ENCODE measurements at places on chromosomes 3 and 15.

GRCh38 chr3:191198932-191199331 is at the start of gene OSTN:
TSS of gene OSTN (plus strand) at chr3:191199241. CDS start at chr3:191212533, 13,292 bp downstream.
- H3K4me1 ChIP-seq = no peaks in the 10 kb centered on the region
- no peak within 1 kb of the TSS for H3K4me3 ChIP-seq
- no peaks in the 10 kb centered on the region for H3K27me3 ChIP-seq
- no peak for DNase-seq

DNA sequence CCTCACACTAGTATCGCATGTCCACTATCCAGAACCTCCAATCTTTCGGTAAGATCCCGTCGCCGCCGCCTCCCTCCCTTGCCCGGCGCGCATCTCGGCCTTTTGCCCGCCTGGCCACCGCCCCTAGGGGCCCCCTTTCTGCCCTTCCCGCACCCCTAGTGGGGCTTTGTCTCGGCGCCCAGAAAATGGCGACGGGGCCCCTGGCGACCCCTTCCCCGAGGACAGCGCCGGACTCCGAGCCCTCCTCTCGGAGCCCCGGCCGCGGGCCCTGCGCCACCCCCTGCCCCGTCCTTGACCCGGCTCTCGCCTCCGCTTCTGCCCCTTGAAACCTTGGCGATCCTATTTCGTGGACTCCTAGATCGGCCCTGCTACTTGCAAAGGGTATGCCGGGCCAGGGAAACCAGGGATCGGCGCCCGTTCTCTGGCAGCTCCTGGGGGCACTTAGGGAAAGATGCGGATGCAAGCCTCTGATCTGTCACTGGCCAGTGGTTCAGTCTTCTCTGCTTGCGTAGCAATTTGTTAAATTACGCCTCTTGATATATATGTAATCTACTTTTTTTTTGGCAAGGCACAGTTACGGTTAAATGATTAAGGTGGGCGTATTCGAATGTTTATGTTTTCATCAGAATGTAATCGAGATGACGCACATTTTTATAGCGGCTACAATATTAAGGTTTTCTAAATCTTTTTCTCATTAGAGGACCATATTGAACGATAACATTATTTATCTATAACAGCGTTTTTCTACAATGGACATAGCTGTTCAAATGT is 603 bp downstream of the EIF1B start:
- peaks cover 35% of the 10 kb centered on the region for H3K4me1 ChIP-seq
- H3K36me3 ChIP-seq = peaks cover 24% of the 10 kb centered on the region
- peak overlapping the region; percentile 96 for H3K4me3 ChIP-seq
- no peaks in the 10 kb centered on the region for H3K27me3 ChIP-seq

DNA sequence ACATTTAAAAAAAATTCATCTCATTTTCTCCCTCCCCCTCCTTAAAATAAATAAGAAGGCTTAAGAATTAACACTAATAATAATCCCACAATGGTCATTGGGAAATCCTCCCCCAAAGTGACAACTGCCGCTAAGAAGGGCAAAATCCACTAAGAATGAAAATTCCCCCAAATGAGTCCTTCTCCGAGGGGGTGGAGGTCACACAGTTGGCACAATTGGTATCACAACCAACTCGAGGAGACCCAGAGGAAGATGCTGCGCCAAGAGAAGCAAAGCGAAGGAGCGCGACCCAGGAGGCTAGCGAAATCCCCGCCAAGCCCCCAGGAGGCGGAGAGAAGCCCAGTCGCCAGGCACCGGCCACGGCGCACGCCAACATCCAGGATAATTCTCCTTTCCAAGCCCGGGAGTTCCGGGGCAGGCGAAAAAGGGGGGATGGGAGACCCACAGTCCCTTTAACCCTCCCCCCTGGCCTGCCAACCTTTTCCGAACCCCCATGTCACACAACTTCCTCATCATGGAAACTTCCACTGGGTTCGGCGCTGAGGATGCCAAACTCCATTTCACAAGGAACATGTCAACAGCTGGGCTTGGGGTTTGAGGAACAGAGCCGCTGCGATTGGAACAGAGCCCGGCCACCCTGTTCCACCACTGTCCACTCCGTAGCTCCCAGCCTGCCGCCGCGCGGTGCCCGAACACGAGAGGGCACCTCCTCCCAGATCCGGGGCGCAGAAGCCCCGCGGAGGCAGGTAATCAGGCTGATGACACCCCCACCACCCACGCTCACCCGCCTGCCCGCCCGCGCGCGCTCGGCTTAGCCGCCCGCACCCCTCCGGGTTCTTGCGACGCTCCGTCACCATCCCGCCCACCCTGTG is 668 bp downstream of the THRB start:
- peaks cover 46% of the 10 kb centered on the region for H3K27me3 ChIP-seq
- DNase-seq = no peak
- no peaks in the 10 kb centered on the region for H3K36me3 ChIP-seq

- H3K36me3 ChIP-seq = no peaks in the 10 kb centered on the region
- H3K27ac ChIP-seq = no peak overlapping the region
- H3K4me3 ChIP-seq = no peak overlapping the region
- no peak for DNase-seq
Measured at GRCh38 chr15:62874064-62874463, 168.5 kb upstream of the TPM1 start.

GRCh38 chr3:139588450-139588849 is 48.9 kb upstream of the RBP1 start:
- no peak overlapping the region for H3K27ac ChIP-seq
- no peaks in the 10 kb centered on the region for H3K4me1 ChIP-seq
- H3K4me3 ChIP-seq = no peak overlapping the region
- DNase-seq = no peak

GRCh38 chr3:100941451-100941850 is 51.8 kb downstream of the ABI3BP start:
- no peak for DNase-seq
- no peak overlapping the region for H3K4me3 ChIP-seq
- peaks cover 4% of the 10 kb centered on the region for H3K27me3 ChIP-seq
- no peaks in the 10 kb centered on the region for H3K36me3 ChIP-seq

DNA sequence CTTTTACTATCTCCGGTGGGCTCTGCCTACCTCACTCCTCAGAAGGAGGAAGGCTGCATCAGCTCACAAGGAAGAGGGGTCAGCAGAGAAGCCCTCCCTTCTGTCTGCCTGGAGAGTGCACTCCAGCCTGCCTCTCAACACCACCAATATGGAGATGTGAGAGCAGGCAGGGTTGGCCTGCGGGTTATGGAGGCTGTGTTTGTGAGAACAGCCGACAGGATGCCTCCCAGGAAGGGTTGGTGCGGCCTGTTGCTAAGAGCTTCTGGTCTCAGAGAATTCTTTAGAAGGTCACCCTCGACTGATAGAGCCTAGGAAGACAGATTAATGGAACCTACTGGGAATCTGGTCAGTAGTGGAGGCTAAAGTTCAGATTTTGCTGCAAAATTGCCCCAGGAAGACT is 326.1 kb downstream of the NTRK3 start:
- no peaks in the 10 kb centered on the region for H3K4me1 ChIP-seq
- H3K27me3 ChIP-seq = peaks cover 3% of the 10 kb centered on the region
- H3K36me3 ChIP-seq = no peaks in the 10 kb centered on the region
- H3K27ac ChIP-seq = no peak overlapping the region
- no peak overlapping the region for H3K4me3 ChIP-seq

GRCh38 chr3:189809583-189809982 is 178.4 kb downstream of the TP63 start:
- H3K27me3 ChIP-seq = no peaks in the 10 kb centered on the region
- H3K36me3 ChIP-seq = no peaks in the 10 kb centered on the region
- H3K27ac ChIP-seq = no peak overlapping the region
- no peak overlapping the region for H3K4me3 ChIP-seq
- no peaks in the 10 kb centered on the region for H3K4me1 ChIP-seq

DNA sequence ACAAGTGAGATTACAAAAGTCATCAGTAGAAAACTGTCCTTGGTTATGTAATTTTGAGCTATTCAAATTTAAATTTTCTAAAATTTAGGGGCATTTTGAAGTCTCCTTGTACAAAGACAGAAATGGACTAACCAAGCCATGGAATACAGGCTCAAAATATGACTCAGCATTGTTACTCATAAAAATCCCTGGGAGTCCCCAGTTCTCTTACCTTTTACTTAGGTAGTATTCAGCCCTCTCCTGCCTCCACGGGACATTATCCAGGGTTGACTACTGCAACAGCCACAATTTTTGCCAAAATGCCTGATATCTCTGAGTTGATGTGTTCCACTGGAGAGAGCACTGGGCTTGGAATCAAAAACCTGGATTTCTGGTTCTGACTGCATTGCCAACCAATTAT is 25.0 kb downstream of the CLDN18 start:
- no peaks in the 10 kb centered on the region for H3K4me1 ChIP-seq
- no peaks in the 10 kb centered on the region for H3K36me3 ChIP-seq
- no peak overlapping the region for H3K4me3 ChIP-seq
- no peak overlapping the region for H3K27ac ChIP-seq
- peaks cover 10% of the 10 kb centered on the region for H3K27me3 ChIP-seq
- no peak for DNase-seq

DNA sequence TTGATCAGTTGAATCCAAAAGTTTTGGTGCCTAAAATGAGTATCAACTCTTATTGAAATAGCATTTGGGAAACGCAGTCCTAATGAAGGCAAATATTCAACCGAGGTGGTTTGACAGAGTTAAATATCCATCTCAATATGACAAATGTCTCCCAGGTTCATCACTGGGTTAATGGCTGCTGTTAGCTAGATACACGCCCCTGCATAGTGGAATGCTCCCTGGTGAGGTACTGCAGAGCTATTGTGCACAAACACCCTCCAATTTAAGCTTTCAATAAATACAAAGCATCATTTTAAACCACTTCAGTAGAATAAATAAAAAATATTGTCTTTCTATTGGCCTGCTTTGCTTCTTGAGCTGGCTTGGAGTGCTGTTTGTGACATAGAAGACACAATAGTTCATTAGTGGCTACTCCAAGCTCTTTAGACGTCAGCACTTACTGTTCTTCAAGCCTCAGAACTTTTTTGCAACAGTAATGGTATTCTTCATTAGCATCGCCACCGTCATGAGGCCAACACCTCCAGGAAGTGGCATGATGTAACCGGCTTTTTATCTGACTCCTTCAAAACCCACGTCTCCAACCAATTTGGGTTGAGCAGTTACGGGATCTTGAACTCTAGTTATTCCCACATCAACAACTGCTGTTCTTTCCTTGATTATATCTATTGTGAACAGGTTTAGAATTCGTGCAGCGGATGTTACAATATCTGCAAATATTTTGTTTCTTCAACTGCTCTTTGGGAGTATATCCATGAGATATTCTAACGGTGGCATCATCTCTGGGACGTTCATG is 1159.6 kb upstream of the EPHA6 start:
- no peaks in the 10 kb centered on the region for H3K36me3 ChIP-seq
- no peak for DNase-seq
- H3K4me3 ChIP-seq = no peak overlapping the region
- H3K27ac ChIP-seq = no peak overlapping the region
- no peaks in the 10 kb centered on the region for H3K27me3 ChIP-seq
- no peaks in the 10 kb centered on the region for H3K4me1 ChIP-seq

GRCh38 chr15:101159936-101160815 is 91.7 kb downstream of the CHSY1 start:
- peak overlapping the region; percentile 56 for H3K4me3 ChIP-seq
- peaks cover 3% of the 10 kb centered on the region for H3K27me3 ChIP-seq
- DNase-seq = no peak

DNA sequence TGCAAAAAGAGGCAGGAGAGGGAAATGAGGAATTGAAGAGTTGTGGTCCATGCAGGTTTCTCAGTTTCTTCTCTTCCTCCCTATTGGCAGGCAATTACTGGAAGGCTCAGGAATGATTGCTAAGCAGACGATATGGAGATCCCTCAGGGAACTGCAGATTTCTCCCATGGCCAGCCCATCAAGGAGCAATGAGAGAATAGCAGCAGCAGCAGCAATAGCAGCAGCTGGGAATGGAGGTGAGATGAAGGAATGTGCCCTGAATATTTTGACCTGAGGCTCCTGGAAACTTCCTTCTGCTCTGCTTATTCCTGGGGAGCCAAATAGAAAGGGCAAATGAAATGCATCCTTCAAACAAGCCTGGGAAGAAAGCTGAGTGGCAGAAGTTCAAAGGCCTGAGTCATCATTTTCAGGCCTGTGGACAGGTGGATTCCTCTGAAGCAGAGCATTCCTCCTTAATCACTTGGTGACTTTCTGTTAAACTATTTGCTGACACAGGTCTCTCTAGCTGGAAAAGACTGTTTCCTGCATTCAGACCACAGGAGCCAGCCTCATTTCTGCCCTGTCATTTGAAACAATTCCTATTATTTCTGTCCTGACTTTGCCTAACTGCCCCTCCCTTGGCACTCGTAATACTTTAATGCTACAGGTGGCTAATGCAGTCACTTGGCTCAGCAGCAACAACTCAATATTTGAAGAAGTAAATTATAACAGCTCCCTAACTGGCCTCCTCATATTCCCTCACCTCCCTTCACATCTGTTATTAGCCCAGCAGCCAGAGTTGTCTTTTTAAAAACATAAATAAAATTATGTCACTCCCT is 146.9 kb upstream of the GADL1 start:
- H3K4me1 ChIP-seq = peaks cover 4% of the 10 kb centered on the region
- no peaks in the 10 kb centered on the region for H3K27me3 ChIP-seq
- DNase-seq = no peak
- H3K36me3 ChIP-seq = no peaks in the 10 kb centered on the region
- H3K4me3 ChIP-seq = no peak overlapping the region
- no peak overlapping the region for H3K27ac ChIP-seq

DNA sequence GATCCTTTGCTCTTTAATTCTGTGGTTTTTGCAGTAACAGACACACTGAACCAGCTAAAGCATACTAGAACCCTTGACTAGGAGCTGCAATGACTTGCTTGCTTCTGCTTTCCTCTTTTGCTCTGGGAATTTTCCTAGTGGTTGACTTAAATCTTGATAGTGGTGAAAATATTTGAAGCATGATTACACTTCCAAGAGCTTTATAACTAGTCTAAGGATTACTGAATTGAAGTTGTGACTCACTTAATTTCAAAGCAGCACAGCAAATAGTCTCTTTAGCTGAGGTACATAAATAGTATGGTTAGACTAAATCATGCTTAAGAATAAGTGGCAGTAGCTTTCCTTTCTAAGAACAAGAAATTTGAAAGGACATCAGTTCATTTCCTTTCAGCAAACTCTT is 513.5 kb upstream of the GBE1 start:
- no peak overlapping the region for H3K27ac ChIP-seq
- H3K4me1 ChIP-seq = no peaks in the 10 kb centered on the region
- H3K4me3 ChIP-seq = no peak overlapping the region
- H3K36me3 ChIP-seq = no peaks in the 10 kb centered on the region
- no peaks in the 10 kb centered on the region for H3K27me3 ChIP-seq

DNA sequence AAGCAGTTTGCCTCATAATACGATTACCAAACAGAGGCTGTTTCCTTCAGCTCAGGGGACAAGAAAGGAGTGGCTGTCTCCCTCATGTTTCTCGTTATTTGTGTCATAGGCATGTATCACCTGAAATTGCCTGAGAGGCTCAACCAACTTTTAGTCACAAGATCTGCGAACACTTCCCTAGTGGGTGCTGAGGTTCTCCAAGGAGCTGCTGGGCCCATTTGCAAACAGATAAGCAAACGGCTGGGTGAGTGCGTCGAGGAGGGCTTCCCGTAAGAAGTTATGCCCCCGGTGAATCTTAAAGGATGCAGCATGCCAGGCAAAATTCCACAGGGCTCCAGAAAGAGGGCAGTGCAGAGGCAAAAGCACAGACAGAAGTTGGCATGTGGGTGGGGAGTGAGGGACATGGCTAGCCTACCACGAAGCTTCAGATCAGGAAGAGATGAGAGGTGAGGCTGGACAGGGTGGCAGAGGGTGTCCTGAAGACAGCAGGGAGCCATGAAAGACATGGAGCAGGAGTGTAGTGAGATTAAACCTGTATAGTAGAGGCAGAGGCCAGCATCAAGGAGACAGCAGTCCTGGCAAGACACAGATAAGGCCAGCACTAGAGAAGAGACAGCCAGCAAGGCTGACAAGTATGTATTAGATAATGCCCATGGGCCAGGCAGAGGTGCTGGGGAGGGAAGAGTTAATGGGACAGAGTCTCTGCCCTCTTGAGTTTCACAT is 4.0 kb upstream of the GP9 start:
- no peak overlapping the region for H3K4me3 ChIP-seq
- H3K36me3 ChIP-seq = no peaks in the 10 kb centered on the region
- no peak overlapping the region for H3K27ac ChIP-seq
- H3K27me3 ChIP-seq = no peaks in the 10 kb centered on the region
- no peak for DNase-seq
- H3K4me1 ChIP-seq = peaks cover 15% of the 10 kb centered on the region

All from activated naive CD8-positive, alpha-beta T cell treated with anti-CD3 and anti-CD28 coated beads, Interleukin-2, amount 50 U/mL, for 24 hours (primary cell).